ENCODE measurements at places on chromosomes 4 and X.

DNA sequence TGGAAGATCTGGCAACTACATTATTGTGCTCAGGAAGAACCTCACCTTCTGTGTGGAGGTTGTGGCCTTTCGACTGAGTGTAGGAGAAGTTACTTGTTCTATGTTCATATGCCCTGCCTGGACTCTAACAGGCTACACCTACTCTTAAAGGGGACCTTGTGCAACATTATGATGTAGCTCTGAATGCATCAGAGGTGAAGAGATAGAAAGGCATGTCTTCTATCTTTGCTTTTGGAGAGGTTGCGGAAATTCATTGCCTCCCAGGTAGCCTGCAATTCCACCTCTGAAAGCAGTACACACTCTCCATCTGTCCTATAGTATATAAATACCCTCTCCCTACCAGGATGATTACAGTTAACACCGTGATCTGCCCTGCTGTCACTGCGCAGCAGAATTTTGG is 7.1 kb upstream of the SLAIN2 start:
- DNase-seq, result no peak

GRCh38 chr4:54006755-54007154 is 57.6 kb downstream of the CHIC2 start:
- DNase-seq, result no peak

GRCh38 chrX:30910124-30910860 is 21.2 kb upstream of the TAB3 start:
- no peak for DNase-seq

GRCh38 chr4:170666909-170667308 is 577.2 kb upstream of the AADAT start:
- no peak for DNase-seq

GRCh38 chr4:72283357-72283756 is 251.6 kb downstream of the NPFFR2 start:
- no peak for DNase-seq

DNA sequence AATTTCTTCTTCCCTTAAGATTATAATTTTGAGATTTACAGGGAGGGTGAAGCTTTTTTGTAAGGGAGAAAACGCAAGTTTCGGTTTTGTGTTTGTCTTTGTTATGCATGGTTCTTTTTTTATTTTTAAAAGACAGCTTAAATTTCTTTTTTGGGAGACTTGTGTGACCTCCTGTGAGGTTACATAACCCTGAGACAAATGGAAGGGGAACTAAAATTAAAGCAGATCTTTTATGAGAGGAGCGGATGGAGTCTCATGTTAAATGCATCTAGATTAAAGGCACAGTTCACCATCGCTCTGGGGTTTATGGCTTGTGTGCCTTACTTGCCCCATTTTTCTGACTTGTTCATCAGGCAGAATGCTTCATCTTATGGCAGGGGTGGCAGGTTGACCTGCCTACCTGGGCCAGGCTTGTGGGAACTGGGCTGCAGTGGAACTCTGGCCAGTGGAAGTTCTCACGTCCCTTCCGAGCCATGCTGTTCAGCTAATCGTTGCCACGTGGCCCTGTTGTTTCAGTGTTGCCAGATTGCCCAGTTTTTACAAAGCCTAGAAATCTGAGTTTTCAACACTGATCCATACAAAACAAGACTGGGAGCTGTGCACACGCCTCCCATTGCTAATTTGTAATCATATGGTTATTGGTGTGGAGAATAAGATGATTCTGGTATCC is 291.8 kb downstream of the ARHGAP10 start:
- no peak for DNase-seq

DNA sequence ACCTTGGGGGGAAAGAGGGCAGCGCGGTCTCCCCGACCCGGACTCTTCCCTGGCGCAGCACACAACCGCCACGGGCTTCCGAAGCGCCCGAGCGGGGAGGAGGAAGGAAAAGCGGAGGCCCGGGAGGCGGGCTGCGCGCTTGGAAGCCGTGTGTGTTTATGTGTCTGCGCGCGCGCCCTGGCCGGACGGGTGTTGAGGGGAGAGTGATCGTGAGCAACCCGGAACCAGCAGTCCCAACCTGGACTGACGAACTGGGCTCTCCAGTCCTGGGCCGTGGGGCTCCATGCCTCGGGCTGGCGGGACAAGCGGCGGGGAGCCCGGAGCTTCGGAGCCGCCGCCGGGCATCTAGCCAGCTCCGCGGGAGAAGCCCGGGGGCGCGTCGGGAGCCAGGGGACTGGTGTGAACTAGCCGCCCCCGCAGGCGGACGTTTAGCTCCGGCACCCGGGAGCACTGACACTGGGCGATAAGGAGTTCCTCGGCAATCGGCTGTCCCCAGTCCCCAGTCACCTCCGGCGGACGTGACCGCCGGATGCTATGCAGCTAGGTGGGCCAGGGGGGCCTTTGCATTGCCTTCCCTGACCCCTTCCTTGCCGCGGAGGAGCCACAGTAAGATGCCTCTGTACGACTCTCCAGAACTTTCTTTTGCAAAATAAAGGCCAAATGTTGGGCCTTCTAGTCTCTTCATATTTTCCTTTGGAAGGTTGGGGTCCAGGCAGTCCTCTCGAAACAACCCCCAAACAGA is 74.8 kb upstream of the BCOR start:
- no peak for DNase-seq

- DNase-seq, result no peak
Measured at GRCh38 chr4:112127803-112128202, 17.5 kb upstream of the FAM241A start.

GRCh38 chrX:28391528-28391927 is 195.7 kb upstream of the IL1RAPL1 start:
- no peak for DNase-seq

DNA sequence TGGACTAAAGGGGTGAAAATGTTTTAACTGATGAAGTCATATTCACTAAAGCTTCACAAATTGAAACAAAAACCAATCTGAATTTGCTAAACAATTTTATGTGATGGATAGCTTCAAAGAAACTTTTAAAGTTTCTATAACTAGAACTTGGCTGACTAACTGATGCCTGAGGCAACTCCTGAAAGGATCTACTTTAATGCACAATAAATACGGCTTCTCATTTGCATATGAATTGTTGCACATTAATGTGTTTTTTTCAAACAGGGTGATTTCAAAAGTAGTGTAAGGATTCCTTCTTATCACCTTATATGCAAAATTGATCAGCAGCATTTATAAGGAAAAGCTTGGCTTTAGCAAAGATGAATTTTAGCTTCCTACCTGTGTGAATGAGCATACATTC is 58.4 kb upstream of the ATOH1 start:
- DNase-seq, result no peak

- no peak for DNase-seq
Measured at GRCh38 chr4:141499261-141499853, 137.0 kb upstream of the IL15 start.

- no peak for DNase-seq
Measured at GRCh38 chr4:7510066-7510465, 75.3 kb upstream of the PSAPL1 start.

GRCh38 chr4:109576462-109576861 is 16.4 kb downstream of the MCUB start:
- DNase-seq, result no peak

DNA sequence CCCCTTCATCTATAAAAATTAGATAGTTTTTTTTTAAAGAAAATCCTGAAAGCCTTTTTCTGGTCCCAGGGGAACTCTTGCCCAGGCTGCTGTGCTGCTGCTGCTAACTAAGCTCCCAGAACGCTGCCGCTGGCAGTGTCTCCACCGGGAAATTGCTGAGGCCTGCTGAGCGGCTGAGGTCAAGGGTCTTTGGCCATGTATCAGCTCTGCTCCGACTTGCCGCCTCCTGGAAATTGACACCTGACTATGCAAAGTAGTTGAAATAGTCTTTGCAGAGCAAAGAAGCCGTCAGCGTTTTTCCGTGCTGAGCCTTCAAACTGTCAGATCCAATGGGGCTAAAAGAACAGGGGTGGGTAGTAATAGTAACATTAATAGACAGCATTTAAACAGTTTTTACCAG is 839 bp downstream of the QDPR start:
- DNase-seq, result no peak

- peak; percentile 1 for DNase-seq
Measured at GRCh38 chr4:8724436-8725070, 132.0 kb downstream of the CPZ start.

DNA sequence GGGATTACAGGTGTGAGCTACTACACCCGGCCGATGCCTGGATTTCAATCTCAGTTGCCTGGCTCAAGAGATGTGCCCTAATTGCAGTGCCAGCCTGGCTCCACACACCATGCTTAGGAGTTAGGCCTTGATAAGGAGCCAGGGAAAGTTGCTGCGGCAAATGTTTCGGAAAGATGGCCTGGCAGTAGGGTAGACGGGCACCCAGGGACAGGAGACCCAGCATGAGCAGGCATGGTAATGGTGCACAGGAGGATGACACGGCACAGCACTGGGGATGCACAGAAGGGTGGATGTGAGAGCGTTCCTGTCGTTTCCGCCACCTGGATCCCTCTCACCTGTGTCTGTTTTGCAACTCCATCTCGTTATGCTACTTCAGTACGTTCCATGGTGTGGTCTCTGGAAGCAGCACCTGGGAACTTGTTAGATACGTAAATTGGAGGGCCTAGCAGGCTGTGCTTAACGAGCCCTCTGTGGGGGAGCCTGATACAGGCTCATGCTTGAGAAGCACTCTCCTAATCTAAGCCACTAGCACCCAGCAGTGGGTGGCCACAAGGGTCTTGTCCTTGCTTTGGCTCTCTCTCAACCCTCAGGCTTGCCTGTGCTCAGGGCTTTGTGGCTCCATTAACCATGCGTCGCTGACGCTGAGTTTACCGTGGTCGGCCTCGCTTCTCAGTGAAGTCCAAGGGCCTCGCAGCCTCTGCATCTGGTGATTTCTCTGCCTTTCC is 20.3 kb downstream of the RNF4 start:
- no peak for DNase-seq

GRCh38 chr4:74032064-74032463 is 6.4 kb downstream of the CXCL3 start:
- no peak for DNase-seq

DNA sequence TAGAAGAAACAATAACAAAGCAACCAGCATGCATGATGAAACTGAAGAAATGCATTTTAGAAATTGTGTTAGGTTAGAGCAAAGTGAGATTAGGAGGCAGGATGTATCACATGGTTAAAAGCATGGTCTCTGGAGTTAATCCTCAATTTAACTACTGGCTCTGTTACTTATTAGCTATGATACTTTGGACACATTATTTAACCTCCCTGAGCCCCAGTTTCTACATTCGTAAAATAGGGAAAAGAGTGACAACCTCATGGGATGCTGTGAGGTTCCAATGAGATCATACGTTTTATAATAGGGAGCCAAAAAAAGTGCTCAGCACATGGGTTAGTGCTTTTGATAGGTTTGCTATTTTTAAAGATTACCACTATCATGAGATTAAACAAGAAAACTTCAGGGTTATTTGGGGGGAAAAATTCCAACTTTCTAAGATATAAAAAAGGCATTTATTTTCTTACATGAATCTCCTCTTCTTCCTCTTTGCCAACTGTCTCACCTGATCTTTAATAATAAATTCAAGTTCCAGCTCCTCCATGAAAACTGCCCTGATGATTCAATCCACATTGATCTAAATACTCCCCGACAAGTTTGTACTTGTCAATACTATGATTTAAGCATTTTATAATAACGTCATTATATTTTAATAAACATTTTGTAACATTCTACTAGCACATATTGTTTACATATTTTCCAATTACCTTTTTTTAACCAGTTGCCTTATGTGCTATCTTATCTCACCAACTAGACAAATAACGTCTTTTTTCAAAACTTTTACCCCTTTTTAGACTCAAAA is 4.6 kb downstream of the SEC31A start:
- no peak for DNase-seq

GRCh38 chr4:181647396-181648147 is 595.6 kb upstream of the TENM3 start:
- DNase-seq, result no peak

DNA sequence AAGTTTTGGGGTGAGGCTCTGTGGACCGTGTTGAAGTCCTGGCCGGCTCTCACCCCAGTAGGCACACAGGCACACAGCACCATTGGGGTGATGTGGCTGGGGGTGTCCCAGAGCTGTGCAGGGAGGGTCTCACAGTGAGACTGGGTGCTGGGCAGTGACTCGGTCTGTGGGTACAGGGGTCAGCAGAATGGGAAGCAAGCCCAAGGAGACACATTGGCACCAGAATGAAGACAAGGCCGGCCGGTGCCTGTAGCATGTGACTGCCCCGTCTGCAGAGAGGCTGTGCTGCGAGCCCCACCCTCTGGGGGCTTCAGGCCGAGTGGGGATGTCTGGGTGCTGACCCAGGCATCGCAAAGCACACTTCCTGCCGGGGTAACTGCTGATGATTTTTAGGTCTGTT is 5.2 kb downstream of the MAEA start:
- no peak for DNase-seq

DNA sequence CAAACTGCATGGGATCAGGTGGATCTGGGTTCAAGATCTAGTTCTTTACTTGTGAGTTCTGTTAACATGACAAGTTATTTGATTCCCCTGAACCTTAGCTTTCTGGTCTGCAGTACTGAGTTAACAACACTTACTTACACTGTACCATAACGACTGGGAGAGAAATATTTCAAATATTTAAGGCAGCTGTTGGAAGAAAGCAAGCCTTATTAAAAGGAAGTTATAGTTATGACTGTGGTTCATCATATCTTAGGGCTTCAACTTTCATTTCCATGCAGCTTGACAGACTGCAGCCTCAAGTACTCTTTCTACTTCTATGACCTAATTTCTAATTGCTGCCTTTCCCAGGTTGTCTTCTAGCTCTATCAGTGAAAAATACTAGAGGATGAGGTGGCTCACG is 40.0 kb upstream of the PDGFRA start:
- no peak for DNase-seq

GRCh38 chr4:123408471-123409084 is 12.0 kb downstream of the SPRY1 start:
- no peak for DNase-seq

- no peak for DNase-seq
Measured at GRCh38 chr4:16217300-16218051, 8.8 kb downstream of the TAPT1 start.

GRCh38 chr4:169268951-169269760 is 1.6 kb downstream of the SH3RF1 start:
- DNase-seq, result no peak

GRCh38 chrX:146451136-146451535 is 358.4 kb upstream of the CXorf51B start:
- DNase-seq, result no peak

- DNase-seq, result no peak
Measured at GRCh38 chr4:54144199-54144598, 44.2 kb downstream of the GSX2 start.

GRCh38 chrX:703866-704265 is 73.3 kb downstream of the SHOX start:
- DNase-seq, result no peak

DNA sequence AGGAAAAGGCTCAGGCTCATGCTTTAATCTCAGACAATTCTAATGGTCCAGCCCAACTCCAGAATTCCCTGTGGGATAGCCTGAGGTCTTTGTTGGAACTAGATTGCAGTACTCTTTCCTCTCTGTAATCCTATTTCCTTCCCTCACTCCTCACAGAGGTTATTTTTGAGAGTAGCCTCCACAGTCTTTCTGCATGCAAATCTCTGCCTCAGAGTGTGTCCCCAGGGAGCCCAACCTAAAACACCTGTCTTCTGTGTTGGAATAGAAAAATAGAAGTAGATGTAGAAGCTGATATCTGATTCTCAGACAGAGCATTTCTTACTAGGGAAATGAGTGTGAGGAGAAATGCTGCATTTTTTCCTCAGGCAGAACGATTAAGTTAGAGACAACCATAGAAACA is 915.5 kb upstream of the EPHA5 start:
- no peak for DNase-seq
